Heart left ventricle (tissue), 16 donors: ENCODE measurements at places on chromosomes 4 and X.

DNA sequence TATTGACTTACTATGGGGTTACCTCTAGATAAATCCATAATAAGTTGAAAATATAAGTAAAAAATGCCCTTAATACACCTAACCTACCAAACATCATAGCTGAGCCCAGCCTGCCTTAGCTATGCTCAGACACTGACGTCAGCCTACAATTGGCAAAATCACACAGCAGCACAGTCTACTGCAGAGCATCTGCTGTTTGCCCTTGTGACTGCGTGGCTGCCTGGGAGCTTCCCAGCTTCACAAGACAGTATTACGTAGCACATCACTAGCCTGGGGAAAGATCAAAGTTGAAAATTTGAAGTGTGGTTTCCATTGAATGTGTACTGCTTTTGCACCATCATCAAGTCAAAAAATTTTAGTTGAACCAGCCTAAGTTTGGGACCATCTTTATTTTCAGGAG lies 8.8 kb downstream of the HTT-AS start:
- no peak overlapping the region for H3K4me3 ChIP-seq
- H3K27ac ChIP-seq = no peak overlapping the region
- H3K27me3 ChIP-seq = no peaks in the 10 kb centered on the region
- H3K4me1 ChIP-seq = peaks cover 4% of the 10 kb centered on the region
- no peak for DNase-seq

DNA sequence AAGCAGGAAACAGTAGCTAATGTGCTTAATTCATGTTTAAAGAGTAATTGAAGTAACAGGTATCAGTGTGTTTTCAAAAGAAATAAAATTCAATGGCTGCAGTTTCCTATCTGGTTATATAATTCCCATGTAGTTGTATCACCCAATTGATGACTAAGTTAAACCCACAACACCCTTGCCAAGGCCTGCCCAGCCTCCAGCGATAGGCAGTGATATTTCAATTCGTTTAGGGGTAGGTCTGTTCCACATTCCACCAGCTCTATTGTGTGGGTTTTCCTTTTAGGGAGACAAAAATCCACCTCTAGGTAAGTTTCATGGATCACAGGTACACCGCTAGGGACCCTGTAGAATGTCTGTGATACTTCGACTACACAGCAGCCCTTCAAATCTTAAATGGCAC lies 24.7 kb upstream of the MXRA5 start:
- H3K4me1 ChIP-seq = no peaks in the 10 kb centered on the region
- H3K27ac ChIP-seq = no peak overlapping the region
- H3K4me3 ChIP-seq = no peak overlapping the region
- no peaks in the 10 kb centered on the region for H3K27me3 ChIP-seq
- DNase-seq = no peak

DNA sequence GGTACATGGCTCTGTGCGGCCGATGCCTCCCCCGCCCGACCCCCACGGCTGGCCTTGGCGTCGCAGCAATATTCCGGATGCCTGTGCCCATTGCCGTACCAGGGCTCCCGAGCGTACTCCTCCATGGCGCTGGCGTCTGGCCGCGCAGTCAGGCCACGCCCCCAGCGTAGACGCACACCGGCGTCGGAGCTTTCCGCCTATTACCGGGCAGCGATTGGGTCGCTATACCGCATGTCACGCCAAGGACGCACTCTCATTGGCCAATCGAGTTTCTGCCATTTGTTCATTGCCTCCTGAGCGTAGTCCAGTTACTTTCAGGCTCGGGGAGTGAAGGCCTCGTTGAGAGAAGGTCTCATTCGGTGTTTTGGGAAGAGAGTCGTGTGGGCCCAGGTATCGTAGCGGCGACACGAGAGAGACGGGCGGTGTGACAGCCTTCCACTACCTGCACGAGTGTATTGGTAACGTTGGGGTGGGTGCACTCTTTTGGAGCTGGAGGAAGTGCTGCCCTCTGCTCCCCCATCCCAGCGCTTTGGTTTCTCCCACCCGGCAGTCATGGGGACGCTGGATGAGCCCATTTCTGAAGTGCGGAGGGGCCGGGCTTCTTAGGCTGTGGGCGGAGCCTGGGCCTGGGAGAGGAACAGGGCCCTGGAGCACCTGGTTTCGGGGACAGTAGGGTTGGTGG lies at the start of the genes PQBP1 and TIMM17B:
PQBP1 (plus strand) TSS at position 306 of the 682 bp plus-strand sequence. CDS start 580 bp downstream, outside the sequence.
TIMM17B (minus strand) TSS at position 144 of the 682 bp plus-strand sequence; CDS start at position 125, 19 bp downstream.
- peak within 1 kb of the TSS; percentile 95 for H3K27ac ChIP-seq
- peaks cover 10% of the 10 kb centered on the region for H3K4me1 ChIP-seq
- DNase-seq = peak; percentile 93
- H3K36me3 ChIP-seq = no peaks in the 10 kb centered on the region

- no peak overlapping the region for H3K4me3 ChIP-seq
- H3K27ac ChIP-seq = no peak overlapping the region
- no peak for DNase-seq
- no peaks in the 10 kb centered on the region for H3K27me3 ChIP-seq
- no peaks in the 10 kb centered on the region for H3K36me3 ChIP-seq
Measured at GRCh38 chr4:118865091-118865708, 23.5 kb upstream of the SYNPO2 start.

DNA sequence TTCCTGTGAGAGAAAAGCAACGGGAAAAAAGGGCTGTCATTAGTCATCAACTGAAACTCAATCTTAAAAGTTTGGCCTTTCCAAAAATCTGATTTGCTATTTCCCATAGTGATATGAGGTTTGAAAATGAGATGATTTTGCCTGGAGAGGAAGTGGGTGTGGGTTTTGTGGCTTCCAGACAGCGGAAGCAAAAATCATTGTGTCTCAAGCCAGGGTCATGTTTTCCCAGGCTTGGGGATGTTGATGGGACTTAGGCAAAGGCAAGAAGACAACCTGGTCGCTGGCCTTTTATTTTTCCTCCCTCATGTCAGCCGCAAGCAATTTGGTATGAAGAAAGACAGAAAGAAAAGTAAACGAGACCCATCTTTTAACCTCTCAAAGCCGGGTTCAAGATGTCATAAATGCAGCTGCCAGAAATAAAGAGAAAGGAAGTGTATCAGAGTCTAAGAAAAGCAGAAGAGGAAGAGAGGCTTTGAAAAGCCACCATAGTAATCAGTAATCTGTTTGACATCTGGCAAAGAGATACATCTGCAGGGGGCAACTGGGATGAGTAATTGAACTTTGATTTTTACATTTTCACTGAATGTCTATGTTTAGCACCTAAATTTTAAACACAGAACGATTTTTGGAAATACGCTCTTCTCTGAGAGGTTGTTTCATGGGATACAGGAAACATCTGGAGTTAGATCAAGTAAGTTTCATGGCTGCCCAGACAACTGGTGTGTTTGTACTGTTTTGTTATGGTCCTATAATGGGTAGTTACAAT lies 521.6 kb upstream of the SLIT2 start:
- no peaks in the 10 kb centered on the region for H3K27me3 ChIP-seq
- peak; percentile 30 for DNase-seq
- H3K4me3 ChIP-seq = no peak overlapping the region
- peaks cover 3% of the 10 kb centered on the region for H3K4me1 ChIP-seq
- H3K27ac ChIP-seq = peak overlapping the region; percentile 66
- H3K36me3 ChIP-seq = no peaks in the 10 kb centered on the region

DNA sequence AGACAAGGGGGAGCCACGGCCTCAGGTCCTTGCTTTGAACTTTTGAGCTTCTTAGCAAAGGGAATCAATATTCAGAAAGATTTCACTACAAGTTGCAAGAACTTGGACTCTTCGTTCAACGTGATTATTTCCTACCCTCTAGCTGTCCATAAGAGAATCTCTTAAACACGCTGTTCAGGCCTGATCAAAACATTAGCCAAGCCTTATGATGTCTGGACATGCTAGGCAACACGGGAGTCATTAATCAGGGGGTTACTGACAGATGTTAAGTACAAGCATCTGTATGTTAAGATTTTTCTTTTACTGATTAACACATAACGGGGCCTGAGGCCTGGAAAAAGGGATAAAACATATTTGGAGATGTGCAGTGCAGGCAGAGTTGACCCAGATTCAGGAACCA lies 138.9 kb upstream of the IL1RAPL2 start:
- no peaks in the 10 kb centered on the region for H3K36me3 ChIP-seq
- DNase-seq = no peak
- no peak overlapping the region for H3K4me3 ChIP-seq
- no peaks in the 10 kb centered on the region for H3K4me1 ChIP-seq
- H3K27me3 ChIP-seq = no peaks in the 10 kb centered on the region

DNA sequence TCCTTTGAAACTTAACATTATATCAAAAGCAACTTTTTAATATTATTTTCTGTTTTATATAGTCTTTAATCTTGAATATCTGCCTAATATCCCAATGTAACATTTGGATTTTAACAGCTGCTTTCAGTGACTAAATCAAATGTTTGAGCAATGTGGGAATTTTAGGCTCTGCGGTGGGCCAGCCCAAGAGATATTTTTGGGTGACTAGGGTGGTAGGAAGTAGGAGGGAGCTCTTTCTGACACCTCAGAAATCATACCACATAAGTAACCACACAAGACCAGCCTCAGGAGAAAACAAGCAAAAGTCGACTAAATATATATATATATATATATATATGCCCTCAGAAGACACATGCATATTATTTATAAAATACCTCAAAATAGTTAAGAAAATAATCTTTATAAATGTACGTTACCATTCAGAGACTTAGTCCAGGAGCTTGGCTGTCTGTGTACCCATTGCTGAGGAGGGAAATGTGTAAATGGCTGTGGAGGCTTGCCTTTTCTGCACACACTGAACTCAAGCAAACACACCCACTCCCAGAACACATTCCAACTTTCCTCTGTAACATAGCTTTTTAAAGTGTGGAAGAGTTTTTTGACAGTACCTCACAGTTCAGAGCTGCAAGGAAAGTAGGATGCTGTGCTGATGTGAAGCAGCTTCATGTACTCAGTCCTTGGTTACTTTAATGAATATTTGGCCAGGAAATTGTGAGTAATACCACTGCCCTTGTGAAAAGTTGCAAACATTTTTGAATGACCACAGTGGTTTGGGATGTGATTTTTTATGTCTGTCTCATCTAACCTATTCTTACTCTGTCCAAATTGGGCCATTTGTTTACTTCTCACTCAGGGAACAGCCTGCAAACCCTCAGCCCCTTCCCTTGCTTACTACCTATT lies at the start of gene RTL3:
RTL3 (minus strand) TSS at position 484 of the 900 bp plus-strand sequence. CDS start 908 bp downstream, outside the sequence.
- H3K4me3 ChIP-seq = no peak within 1 kb of the TSS
- H3K36me3 ChIP-seq = no peaks in the 10 kb centered on the region
- DNase-seq = no peak
- H3K27ac ChIP-seq = no peak within 1 kb of the TSS
- no peaks in the 10 kb centered on the region for H3K4me1 ChIP-seq
- H3K27me3 ChIP-seq = no peaks in the 10 kb centered on the region

GRCh38 chr4:39569209-39569608 lies 42.0 kb upstream of the UGDH start:
- H3K4me1 ChIP-seq = no peaks in the 10 kb centered on the region
- DNase-seq = no peak
- H3K27me3 ChIP-seq = no peaks in the 10 kb centered on the region
- no peak overlapping the region for H3K4me3 ChIP-seq
- H3K36me3 ChIP-seq = peaks cover 42% of the 10 kb centered on the region

DNA sequence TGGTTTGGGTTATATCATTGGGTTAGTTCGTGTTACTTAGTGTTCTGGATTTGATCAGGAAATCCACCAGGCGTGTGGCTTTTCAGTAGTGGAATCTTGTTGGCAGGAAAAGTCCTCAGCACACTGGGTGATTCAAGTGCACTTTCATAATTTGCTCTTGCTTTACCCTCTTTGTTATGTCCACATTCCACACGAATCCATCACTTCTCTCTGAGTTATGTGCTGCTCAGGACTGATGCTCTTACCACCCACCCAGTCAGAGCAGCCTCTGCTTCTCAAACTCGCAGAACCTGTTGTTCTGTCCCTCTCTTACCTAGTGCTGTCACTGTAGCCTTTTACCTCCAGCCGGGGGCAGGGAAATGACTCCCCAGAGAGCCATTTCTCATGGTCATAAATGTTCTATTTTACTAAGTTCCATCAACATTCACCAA lies 37.2 kb upstream of the SCRG1 start:
- H3K4me3 ChIP-seq = no peak overlapping the region
- no peak overlapping the region for H3K27ac ChIP-seq
- H3K36me3 ChIP-seq = no peaks in the 10 kb centered on the region

GRCh38 chrX:119503484-119503861 lies 35.2 kb downstream of the SLC25A5 start:
- H3K36me3 ChIP-seq = no peaks in the 10 kb centered on the region
- peaks cover 8% of the 10 kb centered on the region for H3K4me1 ChIP-seq
- no peak overlapping the region for H3K27ac ChIP-seq
- no peak for DNase-seq
- H3K4me3 ChIP-seq = no peak overlapping the region

DNA sequence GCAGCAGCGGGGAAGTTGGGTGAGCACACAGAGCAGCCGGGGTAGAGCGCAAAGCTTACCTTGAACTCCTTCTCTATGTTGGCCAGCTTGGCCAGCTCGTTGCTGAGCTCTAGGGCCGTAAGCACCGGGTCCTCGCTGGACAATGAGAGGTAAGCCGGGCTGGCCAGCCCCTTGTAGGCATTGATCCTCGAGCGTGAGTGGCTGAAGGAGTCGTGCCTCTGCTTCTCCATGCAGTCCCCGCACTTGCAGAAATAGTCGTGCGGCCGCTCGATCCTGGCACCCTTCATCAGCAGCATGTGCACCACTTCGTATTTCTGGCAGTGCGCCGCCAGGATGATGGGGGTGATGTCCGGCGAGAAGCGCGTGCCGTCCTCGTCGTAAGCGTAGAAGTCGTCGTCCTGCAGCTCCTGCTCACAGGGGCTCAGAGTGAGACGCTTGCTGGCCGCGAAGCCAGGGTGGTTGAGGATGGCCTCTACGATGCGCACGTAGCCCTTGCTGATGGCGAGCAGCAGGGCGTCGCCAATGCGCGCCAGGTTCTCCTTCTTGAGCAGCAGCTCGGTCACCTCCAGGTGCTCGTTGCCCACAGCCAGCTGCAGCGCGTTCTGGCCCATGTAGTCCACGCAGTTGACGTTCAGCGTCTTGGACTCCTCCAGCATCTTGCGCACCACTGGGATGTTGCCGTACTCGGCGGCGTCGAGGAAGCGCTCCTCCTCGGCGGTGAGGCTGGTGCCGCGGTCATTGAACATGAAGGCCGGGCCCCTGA lies 19.5 kb downstream of the TRPC3 start:
- H3K27ac ChIP-seq = no peak overlapping the region
- H3K36me3 ChIP-seq = no peaks in the 10 kb centered on the region
- no peaks in the 10 kb centered on the region for H3K27me3 ChIP-seq
- no peak for DNase-seq
- no peaks in the 10 kb centered on the region for H3K4me1 ChIP-seq

DNA sequence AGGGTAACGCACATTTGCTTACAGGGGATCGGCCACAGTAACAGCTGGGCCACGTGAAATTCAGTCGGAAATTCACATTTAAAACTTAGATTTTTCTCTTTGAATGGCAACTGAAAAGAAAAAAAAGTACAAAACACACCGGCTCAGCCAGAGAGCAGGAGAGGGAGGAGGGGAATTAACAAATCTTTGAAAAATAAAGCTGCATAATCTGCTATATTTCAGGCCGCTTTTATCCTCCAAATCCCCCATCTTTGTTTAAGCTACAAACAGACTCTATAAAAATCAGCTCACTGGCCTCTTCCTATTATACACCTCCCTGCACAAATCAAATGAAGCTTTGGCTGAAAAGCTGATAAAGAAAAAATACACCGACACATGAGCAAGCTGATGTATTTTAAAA lies 169.1 kb downstream of the LDB2 start:
- H3K4me3 ChIP-seq = no peak overlapping the region
- no peak overlapping the region for H3K27ac ChIP-seq
- H3K4me1 ChIP-seq = peaks cover 4% of the 10 kb centered on the region
- no peak for DNase-seq
- H3K27me3 ChIP-seq = no peaks in the 10 kb centered on the region

- no peaks in the 10 kb centered on the region for H3K36me3 ChIP-seq
- H3K27me3 ChIP-seq = no peaks in the 10 kb centered on the region
- H3K27ac ChIP-seq = no peak overlapping the region
- H3K4me3 ChIP-seq = no peak overlapping the region
- DNase-seq = peak; percentile 73
Measured at GRCh38 chr4:7254736-7255487, 62.6 kb downstream of the SORCS2 start.
